Activated CD8-positive, alpha-beta memory T cell treated with anti-CD3 and anti-CD28 coated beads for 1 hour (primary cell): ENCODE measurements at places on chromosomes 12 and 14.

- no peak for DNase-seq
These were observed 20.3 kb upstream of the LMNTD1 start for GRCh38 chr12:25573346-25573745.

- DNase-seq, result no peak
These were observed 99.6 kb downstream of the CAPZA3 start for GRCh38 chr12:18837505-18837904.

DNA sequence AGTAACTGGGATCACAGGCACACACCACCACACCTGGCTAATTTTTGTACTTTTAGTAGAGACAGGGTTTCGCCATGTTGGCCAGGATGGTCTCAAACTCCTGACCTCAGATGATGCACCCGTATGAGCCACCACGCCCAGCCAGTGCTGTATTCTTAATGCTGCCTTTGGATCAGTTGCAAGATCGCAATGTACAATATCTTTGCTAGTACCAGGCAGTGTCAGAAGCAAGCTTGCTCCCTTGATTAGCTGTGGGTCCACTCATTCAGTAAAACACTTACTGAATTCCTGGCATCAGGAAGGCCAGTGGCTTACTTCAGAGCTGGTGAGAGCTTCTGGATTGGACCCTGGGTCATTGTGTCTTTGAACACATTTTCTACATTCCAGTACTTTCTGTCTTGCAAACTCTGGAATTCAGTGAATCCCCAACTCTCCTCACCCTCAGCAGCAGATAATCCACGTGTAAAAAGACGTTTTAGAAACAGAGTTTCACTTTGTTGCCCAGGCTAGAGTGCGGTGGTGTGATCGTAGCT, 1183.7 kb downstream of the AACS start:
- DNase-seq, result no peak

DNA sequence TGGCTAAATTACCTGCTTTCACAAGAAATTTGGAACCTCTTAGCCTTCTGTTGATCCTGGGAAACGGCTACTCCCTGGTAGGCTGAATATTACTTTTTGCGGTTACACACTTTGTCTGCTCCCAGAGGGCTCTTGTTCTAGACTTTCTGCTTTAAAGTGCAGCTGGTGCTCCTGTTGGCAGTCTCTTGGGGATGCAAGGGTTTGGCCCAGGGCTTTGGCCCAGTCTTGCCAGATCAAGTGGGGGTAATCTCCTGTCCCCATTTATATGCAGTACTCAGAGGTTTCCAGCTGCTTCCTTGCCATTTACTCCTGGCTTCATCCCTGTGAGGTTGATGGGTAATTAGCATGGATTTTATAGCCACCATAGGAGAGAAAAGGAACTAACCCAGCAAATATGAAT, 558.2 kb upstream of the MIS18BP1 start:
- DNase-seq, result no peak

- no peak for DNase-seq
These were observed 30.9 kb upstream of the LUM start for GRCh38 chr12:91142221-91142631.

DNA sequence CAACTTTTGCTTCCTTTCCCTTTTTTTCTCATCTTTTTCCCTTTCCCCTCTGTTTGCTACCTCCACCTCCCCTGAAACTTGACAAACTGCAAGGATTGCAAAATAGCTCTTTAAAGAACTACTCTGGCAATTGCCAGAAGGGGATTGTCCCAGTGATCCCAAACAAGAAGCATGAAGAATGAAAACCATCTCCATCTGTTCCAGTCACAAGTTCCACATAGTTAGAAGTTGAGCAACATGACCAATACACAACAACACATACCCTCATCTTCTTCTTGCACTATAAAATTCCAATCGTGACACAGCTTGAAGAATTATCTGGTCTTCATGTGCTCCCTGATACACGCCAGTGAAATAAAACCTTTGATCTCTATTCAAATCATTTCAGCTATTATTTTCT, 93.7 kb upstream of the USP15 start:
- no peak for DNase-seq

DNA sequence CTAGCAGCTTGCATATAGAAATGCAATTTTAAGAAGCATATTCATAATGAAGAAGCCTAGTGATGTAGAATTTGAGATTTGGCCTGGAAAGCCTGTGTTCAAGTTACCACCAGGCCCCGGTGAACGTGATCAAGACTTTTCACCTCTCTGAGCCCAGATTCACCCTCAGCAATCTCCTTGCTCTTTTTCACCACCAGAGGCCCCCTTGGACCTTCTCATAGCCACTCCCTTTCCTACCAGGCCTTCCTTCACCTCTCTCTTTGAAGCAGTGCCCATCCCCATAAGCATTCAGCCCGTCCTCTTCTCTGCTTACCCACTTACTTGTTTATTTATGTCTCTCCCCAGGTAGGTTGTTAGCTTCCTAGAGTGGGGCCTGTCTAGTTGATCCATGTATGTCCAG, 1280.9 kb downstream of the AACS start:
- no peak for DNase-seq

- DNase-seq, result no peak
These were observed 1.6 kb upstream of the PRPH start for GRCh38 chr12:49293056-49293956.

GRCh38 chr14:77989441-77989991, 180.7 kb upstream of the NRXN3 start:
- DNase-seq, result no peak

- DNase-seq, result no peak
These were observed 3.1 kb upstream of the CREBL2 start for GRCh38 chr12:12608557-12608957.

- no peak for DNase-seq
These were observed 193.0 kb downstream of the MON2 start for GRCh38 chr12:62659453-62660295.

GRCh38 chr14:70027785-70028428, 148.7 kb downstream of the SMOC1 start:
- peak; percentile 28 for DNase-seq

GRCh38 chr12:106739318-106739717, 35.2 kb upstream of the RIC8B start:
- DNase-seq, result no peak

GRCh38 chr12:110279566-110280375, 1.3 kb upstream of the ATP2A2 start:
- no peak for DNase-seq

GRCh38 chr14:44720707-44721106, 213.6 kb upstream of the FSCB start:
- no peak for DNase-seq

GRCh38 chr14:40758076-40758475, 848.6 kb upstream of the LRFN5 start:
- DNase-seq, result no peak

DNA sequence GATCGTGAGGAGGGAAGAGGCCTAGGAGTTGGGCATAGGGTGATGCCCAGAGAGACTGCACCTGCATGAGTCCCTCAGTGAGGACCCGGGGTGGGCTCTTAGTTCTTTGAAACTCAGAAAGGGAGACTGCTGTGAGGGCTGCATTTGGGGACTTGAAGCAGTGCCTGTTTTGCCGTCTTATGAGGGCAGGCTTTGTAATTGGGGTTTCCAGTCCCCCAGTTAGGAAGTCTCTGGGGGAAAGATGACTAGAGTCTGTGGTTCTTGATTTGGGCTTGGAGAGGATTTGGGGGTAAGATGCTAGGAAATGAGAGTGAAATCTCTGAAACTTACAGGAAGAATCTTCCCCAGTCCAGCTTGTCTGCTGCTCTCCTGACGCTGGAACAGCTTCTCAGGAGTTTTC, 99.6 kb downstream of the ARF6 start:
- DNase-seq, result no peak

GRCh38 chr12:42786400-42787148, 197.0 kb upstream of the PRICKLE1 start:
- DNase-seq, result no peak

- DNase-seq, result no peak
These were observed 36.1 kb upstream of the PTCSC3 start for GRCh38 chr14:36212577-36212976.

- DNase-seq, result no peak
These were observed 25.6 kb upstream of the CHPT1 start for GRCh38 chr12:101671833-101672232.
